Urinary bladder (tissue), 4 donors: ENCODE measurements at places on chromosomes 13 and 19. TPM values are rescaled to one million over a fixed set of nuclear protein-coding genes. Genes with fewer than 3 reads are reported as not detected.

The REEP6 gene
- polyA plus RNA-seq = 11.3 TPM

The C19orf33 gene
- 89.0 TPM for polyA plus RNA-seq

GRCh38 chr13:42334329-42334706 lies 62.4 kb downstream of the AKAP11 start:
- no peak for DNase-seq

GRCh38 chr13:29402166-29402636 lies 193.3 kb downstream of the SLC7A1 start:
- DNase-seq = peak; percentile 2

DNA sequence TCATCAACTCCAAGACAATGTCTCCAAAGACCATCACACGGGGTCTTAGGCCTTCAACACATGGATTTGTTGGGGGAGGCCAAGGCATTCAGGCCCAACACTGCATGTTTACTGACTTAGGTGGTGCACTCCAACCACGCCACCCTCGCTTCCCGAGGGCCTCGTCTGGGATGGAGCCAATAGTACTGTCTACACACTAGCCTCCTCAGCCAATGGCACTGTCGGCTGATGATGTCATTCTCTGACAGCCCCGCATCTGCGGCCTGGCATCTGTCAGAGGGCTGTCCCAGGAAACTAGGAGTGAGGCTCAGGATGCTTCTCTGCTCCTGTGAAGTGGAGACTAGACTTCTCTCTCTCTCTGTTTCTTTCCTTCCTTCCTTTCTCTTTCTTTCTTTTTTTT lies 96.6 kb downstream of the TEX26 start:
- no peak for DNase-seq

GRCh38 chr19:49677231-49677900 lies at the start of gene PRMT1:
Gene PRMT1, plus strand, starts transcription at chr19:49677271. Its CDS starts 10 bp downstream, at chr19:49677281.
- no peak for DNase-seq

DNA sequence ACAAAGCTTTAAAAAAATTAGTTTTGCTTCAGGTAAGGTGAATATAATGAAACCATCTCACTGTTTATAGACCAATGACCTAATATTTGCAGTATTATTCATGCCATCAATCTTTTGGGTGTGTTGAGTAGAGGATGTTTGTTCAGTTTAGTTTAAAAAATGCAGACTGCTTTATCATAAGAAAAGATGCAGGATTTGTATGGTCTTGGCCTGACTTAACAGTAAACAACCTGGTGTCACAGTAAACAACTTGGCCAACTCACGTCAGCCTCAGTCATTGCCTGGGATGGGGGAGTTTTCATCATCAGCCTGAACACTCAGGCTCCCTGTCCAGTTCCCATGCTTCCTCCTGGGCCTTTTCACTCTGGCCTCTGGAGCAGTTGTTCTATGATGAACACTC lies 55.1 kb downstream of the LMO7 start:
- DNase-seq = no peak

GRCh38 chr19:17455308-17456123 lies 5.2 kb downstream of the NXNL1 start:
- DNase-seq = no peak

DNA sequence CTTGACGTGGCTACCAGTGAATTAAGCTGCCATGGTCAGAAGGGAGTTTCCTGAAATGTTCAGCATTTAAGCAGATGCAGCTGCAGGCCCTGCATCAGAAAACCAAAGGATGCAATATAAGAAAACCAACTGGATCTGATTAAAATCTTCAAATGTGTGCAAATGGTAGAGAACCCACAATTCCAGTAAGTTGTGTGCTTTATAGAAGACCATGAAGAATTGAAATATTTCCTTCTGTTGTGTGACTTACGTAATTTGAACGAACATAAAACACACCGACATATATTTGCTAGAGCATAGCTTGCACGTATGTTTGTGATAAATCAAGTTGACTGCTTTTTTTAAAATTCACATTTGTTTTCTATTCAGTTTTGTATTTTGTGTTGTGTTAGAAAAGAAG lies 191.4 kb downstream of the COL4A1 start:
- no peak for DNase-seq

DNA sequence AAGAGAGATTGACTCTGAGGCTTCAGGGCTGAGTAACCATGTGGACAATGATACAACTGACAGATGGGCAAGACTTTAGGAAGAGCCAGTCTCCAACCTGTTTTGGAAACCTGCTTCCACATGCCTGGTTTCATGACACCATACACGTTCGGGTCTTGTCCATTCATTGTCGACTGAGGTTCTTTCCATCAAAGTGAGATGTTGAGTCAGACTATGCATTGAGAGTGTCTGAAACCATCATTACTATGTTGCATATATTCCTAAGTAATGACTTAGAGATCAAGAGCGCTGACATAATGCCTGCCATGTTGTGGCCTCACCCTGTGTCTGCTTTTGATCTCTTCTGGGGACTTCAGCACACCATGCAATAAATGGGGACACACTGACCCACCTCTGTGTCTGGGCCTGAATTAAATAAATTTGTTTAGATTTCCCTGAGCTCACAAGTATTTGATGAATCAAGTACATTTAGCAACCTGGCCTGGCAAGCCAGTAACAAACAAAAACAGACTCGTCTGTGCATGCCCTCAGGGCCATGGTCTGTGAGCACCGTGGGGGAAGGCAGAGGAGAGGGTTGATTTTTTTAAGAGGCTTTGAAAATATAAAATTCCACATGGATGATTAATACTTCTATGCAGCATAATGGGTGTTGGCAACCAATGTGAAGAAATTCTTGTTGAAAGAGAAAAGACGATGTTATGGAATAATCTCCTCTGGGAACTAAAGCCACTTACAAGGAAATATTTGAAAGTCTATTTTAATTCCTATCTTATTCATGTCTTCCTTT lies 49.9 kb upstream of the UBAC2 start:
- no peak for DNase-seq

The MAST1 gene
- 1.1 TPM for polyA plus RNA-seq

DNA sequence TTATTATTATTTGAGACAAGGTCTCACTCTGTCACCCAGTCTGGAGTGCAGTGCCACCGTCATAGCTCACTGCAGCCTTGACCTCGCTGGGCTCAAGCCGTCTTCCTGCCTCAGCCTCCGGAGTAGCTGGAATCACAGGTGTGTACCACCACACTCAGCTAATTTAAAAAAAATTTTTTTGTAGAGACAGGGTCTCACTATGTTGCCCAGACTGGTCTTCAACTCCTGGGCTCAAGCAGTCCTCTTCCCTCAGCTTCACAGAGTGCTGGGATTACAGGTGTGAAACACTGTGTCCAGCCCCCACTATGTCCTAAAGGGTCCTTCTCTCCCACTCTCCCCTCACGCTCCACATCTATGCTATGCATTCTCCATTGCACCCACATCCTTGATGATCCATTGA lies 9.1 kb upstream of the TLE2 start:
- DNase-seq = no peak

DNA sequence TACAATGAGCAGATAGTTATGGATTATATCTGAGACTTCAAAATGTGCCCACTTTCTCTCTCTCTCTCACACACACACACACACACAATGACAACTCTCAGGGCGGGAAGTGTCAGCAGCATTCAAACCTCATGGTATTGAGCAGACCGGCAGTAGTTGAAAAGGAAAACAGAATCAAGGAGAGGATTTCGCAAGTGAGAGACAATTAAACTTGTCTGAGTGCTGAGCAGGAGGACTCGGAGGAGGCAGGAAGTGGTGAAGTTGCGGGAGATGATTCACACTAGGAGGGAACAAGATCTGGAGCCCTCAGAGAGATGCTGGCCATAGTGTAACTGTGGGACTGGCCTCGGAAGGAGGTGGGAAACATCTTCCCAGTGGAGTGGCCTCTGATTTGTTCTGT lies 353.1 kb downstream of the EFNB2 start:
- no peak for DNase-seq

DNA sequence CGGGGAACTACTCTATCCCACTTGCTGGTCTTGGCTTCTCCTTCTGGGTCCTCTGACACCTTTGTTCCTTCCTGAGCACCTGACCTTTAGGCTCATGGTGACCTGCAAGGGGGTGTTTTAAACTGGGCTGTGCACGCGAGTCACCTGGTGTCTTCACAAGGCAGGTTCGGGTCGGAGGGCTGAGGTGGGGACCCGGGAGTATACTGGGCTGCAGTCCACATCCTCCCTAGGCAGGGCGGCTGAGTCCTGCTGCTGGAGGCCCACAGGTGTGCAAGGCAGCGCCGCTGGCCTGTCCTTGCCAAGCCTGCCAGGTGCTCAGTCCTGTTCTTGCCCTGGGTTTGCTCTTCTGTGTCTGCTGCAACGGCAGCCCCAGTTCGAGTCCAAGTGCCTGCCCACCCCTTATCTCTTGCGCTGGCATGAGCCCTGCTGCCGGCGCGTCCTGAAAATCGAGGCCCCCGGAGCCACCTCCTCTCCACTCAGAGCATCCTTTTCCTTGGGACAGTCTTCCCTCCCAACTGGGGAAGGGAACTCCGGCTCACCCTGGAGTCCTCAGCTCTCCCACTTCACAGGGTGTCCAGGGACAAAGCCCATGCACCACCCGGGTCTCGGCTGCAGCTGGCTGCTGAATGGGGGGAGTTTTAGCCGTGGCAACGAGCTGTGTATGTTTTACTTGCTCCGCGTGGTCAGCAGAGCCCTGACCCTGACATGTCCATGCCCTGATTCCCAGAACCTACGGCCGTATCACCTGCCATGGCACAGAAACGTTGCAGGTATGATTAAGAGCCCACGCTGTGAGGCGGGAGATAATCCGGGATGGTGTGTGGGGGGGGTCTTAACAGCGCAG lies 193.5 kb downstream of the TEX29 start:
- DNase-seq = no peak

GRCh38 chr19:46944123-46944748 lies 75.4 kb upstream of the NPAS1 start:
- DNase-seq = no peak

DNA sequence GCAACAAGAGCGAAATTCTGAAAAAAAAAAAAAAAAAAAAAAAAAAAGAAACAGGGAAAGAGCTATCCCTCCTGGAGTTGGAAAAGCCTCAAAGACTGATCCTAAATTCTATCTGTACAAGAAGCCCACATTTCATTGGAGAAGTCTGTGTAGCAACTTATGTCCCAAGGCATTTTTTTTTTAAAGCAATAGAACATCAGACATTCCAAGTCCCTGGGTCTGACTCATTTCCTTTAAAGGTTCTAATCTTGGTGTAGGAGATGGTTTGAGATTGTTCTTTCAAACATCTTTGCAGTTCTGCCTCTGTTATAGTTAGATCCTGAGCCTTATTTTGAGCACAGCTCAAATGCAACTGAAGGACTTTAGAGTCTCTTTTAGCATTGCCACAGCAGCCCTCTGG lies 706.5 kb upstream of the MIR17HG start:
- no peak for DNase-seq
